ENCODE measurements at places on chromosomes 7 and 10.

GRCh38 chr10:91389636-91390512 lies 20.3 kb upstream of the HECTD2 start:
- DNase-seq: no peak

DNA sequence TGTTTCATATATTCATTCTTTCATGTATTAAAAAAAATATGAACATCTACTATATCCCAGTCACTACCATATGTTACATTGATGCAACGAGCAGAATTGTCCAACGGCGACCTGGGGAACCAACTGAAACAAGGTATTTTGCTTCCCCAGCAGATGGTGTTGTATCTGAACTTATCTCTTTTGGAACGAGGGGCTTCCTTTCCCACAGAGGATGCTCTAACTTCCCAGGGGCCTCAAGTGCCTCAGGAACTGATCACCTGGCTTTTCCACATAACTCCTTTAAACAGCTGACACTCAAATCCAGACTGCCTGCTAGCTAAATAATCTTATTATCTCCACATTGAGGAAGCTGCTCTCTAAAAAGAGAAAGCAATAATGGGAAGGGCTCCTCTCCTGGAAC lies 259.3 kb downstream of the HTR7 start:
- no peak for DNase-seq

GRCh38 chr10:120969219-120969645 lies 118.1 kb downstream of the WDR11 start:
- no peak for DNase-seq

DNA sequence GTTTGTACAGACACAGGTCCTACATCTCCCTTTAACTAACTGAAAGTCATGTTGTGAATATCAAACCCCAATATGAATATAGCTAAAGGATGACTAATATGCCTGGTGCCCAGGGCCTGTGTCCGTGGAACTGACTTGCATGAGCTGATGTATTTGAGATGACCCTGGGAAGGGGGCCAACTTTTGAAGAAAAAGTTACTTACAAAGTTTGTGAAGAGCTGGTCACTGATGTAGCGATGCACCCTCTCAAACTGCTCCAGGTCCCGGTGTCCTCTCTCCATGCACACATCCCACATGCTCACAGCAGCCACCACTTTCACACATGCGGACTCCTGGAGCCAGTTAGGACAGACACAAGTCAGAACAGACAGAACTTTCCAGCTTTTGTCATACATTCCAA lies 106.2 kb downstream of the ABCC2 start:
- DNase-seq: no peak

- DNase-seq: no peak
Observed at GRCh38 chr7:98341106-98341505, 59.6 kb downstream of the BRI3 start.

- no peak for DNase-seq
Observed at GRCh38 chr10:117166418-117167345, 28.6 kb upstream of the VAX1 start.

DNA sequence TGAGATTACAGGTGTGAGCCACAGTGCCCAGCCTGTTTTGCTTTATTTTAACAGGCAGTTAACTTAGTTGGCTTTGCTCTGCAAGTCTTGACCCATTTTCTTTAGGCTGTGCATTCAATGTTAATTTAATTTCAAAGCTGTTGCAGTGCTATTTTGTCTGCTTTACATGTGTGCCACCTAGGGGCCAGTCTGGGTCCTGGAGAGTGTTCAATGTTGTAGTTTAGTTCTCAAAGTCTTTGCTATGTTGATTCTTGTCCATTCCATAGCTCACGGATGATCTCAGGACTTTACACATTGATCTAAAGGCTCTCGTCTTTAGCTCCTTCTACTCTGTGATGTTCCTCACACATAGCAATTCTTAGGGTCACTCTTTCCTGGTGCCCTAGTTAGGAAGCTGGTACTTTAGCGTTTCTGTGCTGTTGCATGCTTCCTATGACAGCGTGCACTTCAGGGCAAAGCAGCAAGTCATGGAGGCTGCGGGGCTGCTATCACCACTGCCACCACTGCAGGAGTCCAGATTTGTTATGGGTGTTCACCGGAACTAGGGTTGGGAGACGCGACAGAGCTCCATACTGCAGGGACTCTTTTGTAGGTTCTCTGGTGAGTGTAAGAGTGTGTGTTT lies 16.4 kb upstream of the ABCA13 start:
- peak; percentile 73 for DNase-seq

GRCh38 chr10:51846856-51847506 lies 147.6 kb upstream of the CSTF2T start:
- no peak for DNase-seq

GRCh38 chr7:131747658-131748232 lies 191.3 kb upstream of the PODXL start:
- no peak for DNase-seq

DNA sequence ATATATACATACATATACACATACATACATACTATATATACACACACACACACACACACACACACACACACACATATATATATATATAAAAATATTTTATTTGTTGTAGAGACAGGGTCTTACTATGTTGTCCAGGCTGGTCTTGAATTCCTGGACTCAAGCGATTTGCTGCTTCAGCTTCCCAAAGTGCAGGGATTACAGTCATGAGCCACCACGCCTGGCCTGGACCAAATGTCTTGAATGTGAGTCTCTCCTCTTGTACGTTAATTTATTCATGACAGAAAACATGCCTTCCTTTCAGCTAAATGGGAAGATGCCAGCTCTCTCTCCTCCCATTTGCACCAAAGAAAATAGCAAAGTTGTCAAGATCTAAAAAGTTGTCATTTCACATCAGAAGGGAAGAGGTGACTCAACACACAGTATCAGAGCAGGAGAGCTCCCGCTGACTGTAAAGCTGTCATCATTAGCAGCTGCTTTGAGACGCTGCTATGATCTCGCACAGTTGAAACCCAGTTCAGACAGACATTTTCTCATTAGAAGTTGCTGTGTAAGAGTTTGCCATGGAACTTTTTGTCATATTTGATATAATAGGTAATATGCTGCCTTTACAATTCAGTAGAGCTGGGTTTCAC lies 224.3 kb downstream of the SFMBT2 start:
- no peak for DNase-seq

DNA sequence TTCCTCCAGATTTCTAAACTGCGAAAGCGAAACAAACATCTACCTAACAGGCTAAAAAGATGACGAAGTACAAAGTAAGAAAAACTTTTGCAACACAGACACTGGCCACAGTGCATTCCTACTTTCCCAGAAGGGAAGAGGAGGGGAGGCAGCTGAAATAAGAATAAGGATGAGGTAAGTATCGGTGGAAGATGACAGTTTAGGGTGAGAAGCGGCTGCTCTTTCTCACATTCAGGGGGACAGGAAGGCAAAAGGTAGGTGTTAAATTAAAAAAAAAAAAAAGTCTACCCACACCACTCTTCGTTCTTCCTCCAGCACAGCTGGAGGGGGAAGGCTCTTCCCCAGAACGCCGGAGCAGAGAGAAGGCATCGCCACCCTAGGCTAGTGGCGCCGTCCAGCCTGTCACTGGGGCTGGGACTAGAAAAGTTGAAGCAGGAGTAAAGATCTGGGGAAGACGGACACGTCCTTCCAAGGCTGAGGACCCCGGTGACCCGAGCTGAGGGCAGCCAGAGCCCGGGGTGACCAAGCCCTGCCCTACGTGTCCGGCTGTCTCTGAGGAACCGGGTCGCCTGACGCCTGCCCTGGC lies 846 bp downstream of the DNAJC1 start:
- no peak for DNase-seq

DNA sequence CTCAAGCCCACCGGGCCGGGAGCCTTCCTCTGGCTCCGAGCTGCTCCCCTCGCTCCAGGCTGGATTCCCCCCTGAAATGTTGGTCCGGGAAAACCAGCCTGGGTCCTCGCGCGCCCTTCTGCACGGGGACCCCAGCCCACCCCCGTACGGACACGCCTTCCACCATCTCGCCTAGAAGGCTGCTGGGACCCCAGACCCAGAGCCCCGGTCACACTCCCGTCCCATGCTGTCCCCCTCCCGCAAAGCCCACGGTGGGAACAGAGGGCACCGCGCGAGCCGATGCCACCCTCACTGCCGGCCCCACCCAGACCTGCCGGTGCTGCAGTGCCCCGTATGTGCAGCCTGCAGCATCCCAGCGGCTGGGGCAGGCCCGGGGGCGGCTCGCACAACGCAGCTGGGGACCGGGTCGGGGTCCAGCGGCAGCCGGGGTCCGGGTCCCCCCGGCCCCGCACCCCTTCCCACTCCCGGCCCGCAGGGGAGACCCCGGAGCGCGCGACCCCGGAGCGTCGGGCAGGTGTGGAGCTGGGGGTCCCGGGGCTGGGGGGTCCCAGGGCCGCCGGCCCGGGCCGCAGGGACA lies 871 bp downstream of the SPOCK2 start:
- DNase-seq: peak; percentile 84

- no peak for DNase-seq
Observed at GRCh38 chr7:149125189-149125862, 798 bp downstream of the ZNF425 start.

DNA sequence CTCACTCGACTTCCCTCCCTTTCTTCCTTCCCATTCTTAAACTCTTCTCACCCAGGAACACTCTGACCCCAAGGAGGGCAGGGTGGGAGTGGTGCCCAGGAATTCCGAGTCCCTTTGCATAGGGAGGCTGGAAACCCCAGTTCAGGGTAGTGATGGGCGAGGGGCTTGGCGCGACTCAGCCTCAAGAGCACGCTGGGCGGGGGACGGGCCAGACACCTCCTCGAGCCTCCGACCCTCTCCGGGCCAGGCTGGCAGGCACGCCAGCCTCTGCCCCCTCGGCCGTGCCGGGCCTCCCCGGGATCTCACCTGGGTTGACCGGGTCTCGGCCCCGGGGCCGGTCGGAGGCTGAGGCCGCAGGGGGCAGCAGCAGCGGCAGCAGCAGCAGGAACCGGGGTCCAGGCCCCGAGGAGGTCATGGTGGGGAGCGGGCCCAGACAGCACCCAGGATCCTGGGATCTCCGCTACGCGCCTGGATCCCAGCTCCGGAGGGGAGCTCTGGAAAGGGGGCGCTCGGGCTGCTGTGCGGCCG lies 457 bp downstream of the PLOD3 start:
- DNase-seq: no peak

- no peak for DNase-seq
Observed at GRCh38 chr7:117269886-117270285, 53.0 kb downstream of the WNT2 start.

GRCh38 chr10:6086375-6087233 lies 2.2 kb upstream of the RBM17 start:
- peak; percentile 94 for DNase-seq

- DNase-seq: peak; percentile 80
Observed at GRCh38 chr10:7121154-7121797, 289.6 kb downstream of the SFMBT2 start.

DNA sequence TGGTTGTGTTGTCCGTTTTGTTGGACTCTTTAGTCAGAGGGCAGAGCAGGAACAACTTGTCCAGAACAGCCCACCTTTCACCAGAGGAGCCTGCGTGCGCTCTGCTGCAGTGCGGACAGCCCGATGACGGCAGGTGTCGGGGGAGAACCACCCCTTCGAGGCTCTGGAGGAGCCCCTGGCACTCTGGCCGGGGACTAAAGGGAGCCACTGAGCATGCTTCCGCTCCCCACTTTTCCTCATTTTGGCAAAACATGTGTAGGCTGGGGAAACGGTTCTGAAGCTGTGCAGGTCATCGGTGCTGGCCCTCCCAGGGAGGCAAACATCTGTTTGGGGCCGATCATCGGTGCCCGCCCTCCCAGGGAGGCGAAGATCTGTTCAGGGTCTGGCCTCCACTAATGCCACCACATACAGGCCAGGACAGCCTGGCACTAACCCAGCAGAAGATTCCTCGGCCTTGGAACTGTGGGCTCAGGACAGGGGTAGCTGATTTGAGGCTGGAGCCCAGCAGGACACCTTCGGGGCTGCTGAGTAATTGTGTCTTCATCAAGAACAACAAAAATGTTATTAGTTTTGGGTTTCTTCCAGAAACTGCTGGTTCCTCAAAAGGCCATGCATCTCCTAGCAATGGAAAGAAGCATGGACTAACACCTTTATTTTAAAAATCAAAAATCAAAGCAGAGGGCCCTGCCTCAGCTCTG lies 124.4 kb upstream of the TCERG1L start:
- DNase-seq: peak; percentile 10

DNA sequence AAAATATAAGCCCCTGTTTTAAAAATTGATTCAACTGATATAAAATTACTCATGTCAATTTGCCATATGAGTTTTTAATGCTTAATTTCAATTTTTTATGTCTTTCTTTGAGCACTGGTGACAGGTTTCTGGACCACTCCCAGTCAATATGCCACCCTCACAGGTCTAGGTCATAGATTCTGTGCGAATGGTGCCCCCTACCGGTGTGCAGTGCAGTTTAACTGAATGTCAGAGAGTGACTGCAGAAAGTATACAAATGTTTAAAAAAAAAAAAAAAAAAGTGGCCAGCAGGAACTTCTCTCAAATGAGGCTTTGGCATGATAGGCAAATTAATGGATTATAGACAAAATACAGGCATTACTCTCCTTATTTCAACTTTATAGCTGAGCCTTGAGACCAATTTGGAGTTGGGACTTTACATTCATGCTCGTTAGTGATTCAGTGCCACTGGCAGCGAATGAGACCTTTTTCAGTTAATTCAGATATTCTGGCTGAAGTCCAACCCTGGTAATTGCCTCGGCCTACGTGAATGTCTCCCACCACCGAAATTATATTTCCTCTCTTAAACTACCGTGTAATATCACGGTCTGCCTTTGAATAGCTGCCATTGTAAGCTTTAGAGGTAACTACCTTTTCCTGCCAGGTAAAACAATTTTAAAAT lies 427.6 kb downstream of the PHTF2 start:
- no peak for DNase-seq

DNA sequence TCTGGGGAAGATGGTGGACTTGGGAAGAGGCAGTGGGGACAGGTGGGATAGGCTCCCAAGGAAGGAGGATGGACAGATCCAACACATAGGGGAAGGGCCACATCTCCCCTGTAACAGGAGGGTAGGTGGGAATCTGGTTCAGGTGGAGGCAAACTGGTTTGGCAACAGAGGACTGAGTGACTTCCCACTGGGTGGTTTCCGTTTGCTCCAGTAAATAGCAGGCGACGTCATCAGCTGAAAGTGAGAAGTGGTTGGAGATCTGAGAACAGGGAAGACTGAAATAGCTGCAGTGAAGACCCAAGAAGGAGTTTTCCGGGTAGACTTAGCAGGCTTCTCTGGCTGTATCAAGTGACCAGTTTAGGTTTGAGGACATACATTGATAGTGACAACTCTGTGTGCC lies 504.4 kb downstream of the GALNT17 start:
- no peak for DNase-seq

GRCh38 chr7:33458581-33458980 lies 329.2 kb downstream of the BBS9 start:
- no peak for DNase-seq

GRCh38 chr7:2043316-2044039 lies 189.3 kb downstream of the MAD1L1 start:
- peak; percentile 44 for DNase-seq

- DNase-seq: no peak
Observed at GRCh38 chr7:28433699-28434219, 21.4 kb downstream of the CREB5 start.

DNA sequence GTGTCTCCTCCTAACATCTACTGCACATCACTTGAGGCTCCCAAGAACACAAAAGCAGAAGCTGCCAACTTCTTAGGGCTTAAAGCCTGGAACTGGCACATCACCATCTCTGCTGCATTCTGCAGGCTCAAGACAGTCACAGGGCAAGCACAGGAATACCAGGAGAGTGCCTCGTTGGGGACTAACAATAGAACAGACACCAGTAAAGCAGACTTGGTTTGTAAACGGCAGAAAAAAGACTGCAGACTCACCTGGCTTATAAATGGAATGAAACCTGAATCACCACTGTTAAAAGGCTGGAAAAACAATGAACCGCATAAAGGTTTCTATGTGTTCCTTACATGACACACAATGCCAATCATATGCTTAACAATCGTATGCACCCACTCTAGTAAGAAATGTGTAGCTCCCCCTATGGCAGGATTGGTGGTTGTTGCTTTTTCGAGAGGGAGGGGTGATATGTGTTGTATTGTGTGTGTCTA lies 12.8 kb downstream of the RHEB start:
- no peak for DNase-seq
